ENCODE measurements at places on chromosomes 2 and 18.
A peak's percentile ranks its signal among the peaks of the same experiment; 100 is the strongest.

GRCh38 chr2:1226766-1227165 is 186.5 kb upstream of the TPO start:
- no peak for DNase-seq

DNA sequence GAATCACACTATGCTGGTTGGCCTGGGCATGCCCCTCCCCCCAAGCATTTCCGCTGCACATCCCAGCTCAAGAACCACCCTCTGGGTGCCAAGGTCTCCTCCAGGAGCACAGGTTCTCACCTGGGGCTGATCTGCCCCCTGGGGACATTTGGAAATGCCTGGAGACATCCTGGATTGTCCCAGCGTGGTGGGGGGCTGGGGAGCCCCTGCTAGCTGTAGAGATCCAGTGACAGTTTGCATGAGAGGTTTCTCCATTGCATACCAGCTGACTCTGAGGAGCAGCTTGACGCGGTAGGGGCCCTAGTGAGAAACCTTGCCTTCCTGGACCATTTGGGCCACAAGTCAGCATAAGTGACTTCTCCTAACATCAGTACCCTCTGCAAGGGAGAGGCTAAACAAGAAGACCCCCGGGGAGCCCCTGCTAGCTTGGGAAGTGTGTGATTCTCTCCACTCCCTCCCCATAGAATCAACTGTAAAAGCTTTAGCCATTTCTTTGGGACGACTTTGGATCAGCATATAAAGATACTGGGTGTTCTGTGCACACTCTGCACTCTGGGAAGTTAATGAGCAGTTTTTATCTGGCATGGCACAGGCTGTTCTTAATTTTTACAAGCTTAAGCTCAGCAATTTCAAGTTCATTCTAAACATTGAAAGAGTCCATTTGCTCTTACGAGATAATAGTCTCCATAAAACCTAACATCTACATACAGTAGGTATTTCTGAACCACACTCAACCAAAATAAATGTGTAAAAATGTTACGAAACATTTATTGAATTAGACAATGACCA is 94.1 kb downstream of the GBX2 start:
- DNase-seq: no peak

DNA sequence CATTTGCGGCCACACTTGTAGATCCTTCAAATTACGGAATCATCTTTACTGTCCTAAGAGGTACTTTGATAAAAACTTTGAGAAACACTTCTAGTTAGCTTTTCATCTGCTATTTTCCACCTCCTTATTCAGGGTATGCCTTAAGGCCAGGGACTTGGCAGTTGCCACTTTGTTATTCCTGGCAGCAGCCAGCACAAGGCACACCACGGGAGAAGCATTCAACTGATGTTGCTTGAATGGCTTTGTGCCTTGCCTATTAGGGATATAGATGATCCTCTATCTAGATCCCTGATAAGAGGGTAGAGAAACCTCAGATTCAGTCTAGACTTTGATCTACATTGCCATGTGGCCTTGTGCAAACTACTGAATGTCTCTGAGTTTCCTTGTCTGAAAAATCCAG is 70.3 kb upstream of the EPHA4 start:
- no peak for DNase-seq

- no peak for DNase-seq
Measured at GRCh38 chr2:54673501-54673998, 49.9 kb upstream of the EML6 start.

DNA sequence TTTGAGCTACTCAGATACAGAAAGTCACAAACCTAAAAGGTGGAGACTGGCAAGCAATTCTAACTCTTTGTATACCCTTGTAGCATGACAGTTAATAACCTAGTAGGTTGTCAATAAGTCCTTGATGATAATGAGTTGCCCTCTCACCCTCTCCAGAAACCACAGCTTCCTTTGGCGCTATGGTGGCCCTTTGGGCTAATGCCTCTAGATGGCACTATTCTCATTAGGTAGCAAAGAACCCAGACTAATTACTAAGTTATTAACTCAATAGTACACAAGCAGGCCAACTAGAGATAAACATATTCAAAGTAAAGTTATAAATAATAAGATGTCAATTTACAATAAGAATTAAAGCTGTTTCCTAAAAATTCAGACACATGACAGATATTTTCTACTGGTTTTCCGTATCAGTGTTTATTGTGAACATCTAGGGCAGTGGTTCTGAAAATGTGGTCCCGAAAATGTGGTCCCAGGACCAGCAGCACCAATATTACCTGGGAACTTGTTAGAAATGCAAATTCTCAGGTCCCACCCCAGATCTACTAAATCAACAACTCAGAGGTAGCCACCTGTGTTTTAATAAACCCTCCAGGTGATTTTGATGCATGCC is 41.1 kb downstream of the LDAH start:
- DNase-seq: no peak

GRCh38 chr2:188787658-188788240 is 186.4 kb upstream of the COL3A1 start:
- DNase-seq: peak; percentile 35

GRCh38 chr2:36572054-36572718 is 25.8 kb downstream of the FEZ2 start:
- no peak for DNase-seq

- DNase-seq: no peak
Measured at GRCh38 chr2:231357048-231357447, 38.5 kb upstream of the B3GNT7 start.

DNA sequence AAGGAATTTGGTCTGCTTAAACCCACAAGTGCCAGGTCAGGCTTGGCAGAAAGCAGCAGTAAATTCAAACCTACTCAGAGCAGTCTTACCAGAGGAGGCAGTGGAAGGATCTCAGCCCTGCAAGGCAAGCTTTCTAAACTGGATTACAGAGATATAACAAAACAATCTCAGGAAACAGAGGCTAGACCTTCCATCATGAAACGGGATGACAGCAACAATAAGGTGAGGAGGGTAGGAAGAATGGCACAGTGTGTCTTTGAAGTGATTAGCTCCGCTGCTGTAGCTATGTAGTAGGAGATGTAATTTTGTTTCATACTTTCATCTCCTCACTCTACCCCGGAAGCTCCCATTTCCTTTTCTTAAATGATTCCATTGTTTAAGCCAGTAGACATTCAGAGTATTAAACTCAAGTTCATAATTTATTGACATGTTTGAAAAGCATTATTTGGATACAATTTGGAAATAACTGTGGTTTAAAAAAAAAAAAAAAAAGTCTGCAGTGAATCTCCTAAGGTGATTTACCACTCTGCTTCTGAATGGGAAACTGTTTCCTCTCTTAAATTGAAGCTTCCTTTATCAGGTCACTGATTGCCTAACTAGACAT is 29.4 kb upstream of the DYSF start:
- no peak for DNase-seq

GRCh38 chr2:46569061-46569560 is 89.7 kb downstream of the TMEM247 start:
- no peak for DNase-seq

DNA sequence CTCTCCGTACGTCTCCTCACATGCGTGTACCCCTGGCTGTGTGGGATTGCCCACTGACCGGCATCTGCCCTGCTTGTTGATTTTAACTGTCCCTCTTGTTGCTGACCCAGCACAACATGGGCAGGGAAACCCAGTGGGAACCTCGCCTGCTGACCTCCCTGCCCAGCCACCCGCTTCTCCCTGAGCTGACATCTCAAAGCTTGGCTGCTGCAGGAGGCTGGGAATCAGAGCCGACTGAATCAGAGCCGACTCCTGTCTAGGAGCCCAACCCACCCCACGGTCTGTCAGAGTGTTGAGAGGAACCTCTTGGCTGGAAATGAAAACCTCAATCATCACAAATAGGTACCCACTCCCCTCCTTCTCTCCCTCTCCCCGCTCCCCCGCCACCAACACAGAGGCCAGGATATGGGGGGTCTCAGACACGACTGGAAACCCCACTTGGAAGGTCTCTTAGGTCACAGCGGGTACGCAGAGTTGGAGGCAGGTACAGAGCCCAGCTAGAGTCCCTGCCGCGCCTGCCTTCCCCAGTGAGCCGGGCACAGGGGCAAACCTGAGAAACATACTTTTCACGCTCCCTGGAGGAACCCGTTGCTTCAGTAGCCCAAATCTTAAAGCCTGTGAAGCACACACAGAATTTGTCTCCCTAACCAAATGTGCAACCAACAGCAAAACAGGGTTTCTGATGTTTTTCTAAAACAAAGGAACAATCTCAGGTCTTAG is 784 bp downstream of the EDAR start:
- DNase-seq: no peak

- DNase-seq: no peak
Measured at GRCh38 chr2:145846982-145847381, 1327.1 kb upstream of the ZEB2 start.

GRCh38 chr18:7523772-7524171 is 43.3 kb upstream of the PTPRM start:
- DNase-seq: no peak

DNA sequence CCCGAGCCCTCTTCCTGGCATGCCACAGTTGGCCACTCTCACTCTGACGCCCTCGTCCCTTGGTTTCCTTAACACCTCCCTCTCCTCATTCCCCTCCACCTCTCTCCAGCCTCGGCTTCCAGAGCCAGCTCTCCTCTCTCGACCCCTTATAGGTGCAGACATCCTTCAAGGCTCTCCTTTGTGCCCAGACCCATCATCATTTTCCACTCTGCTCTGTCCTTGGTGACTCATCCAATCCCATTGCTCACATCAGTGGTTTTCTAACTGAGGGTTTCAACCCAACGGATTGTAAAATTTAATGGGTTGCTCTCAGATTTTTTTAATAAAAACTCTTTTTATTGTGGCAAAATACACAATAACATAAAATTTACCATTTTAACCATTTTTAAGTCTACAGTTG is 6.2 kb downstream of the ST8SIA5 start:
- DNase-seq: no peak

- no peak for DNase-seq
Measured at GRCh38 chr2:172329416-172329773, 98.0 kb upstream of the ITGA6 start.

GRCh38 chr2:98912221-98912851 is 23.7 kb downstream of the CRACDL start:
- peak; percentile 91 for DNase-seq

- DNase-seq: no peak
Measured at GRCh38 chr18:50987261-50987660, 19.4 kb downstream of the ELAC1 start.

DNA sequence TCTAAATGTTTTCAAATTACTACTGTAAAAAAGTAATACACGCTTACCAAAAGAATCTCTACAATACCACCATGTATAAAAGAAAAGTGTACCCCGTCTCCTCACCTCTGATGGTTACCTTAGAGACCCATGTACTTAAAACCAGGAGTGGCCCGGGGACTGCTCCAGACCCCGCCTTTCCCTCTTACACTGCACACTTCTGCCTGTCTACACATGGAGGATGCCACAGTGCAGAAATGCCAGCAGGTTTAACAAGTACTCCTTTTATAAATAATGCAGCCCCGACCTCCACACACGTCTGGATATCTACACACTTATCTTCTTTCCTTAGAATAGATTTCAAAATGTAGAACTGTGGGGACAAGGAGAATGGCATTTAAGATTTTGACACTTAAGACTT is 5.3 kb downstream of the HDAC4 start:
- no peak for DNase-seq

GRCh38 chr2:98654699-98655495 is 46.5 kb downstream of the UNC50 start:
- no peak for DNase-seq

DNA sequence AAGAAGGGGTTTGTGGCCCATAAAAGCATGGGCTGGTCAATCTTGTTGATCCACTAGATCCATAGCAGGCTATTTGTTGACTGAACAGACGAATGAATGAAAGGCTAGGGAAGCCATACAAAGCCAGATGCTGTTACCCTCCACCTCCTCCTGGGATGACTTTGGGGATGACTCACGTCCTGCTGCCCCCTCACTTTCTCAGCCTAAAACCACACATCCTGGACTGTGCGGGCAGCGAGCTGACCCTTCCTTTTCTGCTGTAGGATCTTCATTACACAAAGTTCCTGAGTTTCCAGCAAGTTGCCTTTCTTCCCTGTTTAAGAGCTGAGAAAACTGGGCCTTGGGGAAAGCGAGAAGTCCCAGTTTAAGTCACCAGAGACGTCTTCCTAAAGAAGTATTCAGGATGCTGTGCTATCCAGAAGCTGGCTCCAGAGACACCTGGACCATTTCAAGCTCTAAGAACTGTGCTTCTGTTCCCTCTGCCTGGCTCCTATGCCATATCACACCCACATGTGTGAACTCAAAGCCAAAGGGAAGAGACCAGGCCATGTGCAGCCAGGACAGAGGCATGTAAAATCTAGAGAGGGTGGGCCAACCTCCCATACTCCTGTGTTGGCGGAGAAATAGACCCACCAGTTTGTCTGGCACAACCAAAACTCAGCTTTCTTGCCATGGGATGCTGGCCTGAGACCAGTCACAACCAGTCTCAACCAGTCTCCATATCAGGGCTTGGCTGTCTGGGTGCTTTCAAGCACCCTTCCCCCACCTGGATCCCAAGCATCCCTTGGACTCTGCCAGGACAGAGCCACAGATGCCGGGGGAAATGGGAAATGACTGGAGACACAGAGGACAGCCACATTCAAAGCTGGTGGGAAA is 4.7 kb upstream of the SLC20A1 start:
- DNase-seq: peak; percentile 54

DNA sequence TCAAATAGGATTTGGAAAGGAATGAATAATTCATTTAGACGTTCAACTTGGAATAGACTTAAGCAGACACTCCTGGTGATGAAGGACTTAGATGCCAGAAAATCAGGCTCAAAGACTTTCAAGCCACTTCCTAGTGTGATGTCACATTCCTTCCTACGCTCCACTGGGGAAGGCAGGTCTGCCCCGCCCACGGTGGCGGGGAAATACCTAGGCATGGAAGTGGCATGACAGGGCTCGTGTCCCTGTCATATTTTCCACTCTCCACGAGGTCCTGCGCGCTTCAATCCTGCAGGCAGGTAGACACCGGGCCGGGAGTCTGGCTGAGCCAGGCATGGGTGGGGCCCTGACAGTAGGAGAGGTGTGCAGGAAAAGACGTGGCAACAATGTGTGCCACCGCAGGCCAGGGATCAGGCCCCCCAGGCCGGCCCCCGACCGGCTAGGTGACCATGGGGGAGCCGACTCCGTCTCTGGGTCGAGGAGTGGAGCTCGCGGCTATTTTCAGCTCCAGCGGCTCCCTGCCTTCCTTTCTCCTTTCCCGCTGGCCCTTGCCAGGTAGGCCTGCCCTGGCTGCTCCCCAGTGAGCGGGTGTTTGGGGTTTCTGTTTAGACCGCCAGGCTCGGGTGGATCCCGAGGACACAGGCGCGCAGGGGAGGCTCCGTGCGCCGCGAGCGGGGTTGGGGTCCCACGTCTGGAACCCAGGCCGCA is at the start of gene IL1RL2:
TSS of gene IL1RL2 (plus strand) at position 233 of the 705 bp plus-strand sequence. CDS start 845 bp downstream, outside the sequence.
- DNase-seq: no peak

DNA sequence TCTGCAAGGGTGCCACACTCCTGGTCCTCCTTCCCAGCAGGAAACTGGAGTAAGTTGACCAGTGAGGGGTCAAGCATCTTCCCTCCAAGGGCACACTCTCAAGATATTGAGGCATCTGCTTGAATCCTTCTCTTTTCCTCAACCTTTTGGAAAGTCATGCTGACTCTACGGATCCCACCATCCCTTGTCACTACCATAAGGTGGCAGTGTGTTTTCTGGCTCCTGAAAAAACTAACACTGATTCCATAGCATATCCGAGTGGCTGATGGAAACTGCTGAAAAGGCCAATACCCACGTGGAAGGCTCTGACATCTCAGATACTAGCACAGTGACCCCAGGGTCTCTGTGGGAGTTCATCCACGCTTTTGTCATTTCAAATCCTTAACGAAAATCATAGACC is 37.1 kb downstream of the GPR45 start:
- DNase-seq: no peak
